ENCODE measurements at places on chromosomes 4 and X.

DNA sequence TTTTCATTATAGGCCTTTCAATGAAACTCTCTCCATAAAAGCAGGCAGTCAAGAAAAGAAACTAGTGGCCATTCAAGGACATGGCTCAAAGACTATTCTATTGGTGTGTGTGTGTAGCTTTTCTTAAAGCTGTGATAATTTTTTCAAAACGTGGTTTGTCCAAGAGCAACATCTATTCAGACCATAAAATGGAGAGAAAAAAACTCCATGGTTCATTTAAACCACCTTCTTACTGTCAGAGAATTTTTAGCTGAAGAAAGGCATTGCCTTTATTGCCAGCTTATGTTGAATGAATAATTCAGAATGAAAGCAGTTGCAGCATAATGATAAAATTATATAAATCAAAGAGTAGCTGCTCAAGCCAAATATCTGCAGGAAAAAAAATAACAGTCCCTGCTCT, 325.5 kb downstream of the PCDH18 start:
- no peak for DNase-seq

DNA sequence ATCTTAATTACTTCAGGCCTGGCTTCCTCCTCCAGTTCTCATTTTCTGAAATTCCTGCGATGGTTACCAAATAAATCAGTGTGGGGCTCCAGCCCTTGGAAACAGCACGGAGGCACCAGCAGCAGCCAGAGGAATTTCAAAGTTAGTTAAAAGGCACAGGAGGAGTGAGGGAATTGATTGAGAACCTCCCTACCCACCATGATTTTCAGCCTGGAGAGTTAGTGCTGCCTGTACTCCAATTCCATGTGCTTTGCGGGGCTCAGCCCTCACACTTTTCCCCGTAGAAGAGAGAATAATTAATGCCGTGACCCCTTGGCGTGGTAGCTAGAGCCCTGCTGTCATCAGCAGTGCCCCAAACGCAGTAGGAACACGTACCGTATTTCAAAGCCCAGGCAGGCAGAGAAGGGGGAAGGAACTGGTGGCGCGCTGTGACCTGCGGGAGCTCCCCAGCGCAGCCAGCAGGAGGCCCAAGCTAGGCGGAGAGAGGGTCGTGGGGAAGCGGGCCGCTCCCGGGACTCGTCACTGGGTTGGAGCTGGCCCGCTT, 84.0 kb upstream of the IGFBP7 start:
- DNase-seq = no peak

GRCh38 chr4:118765399-118765798, 70.5 kb downstream of the SEC24D start:
- DNase-seq = no peak

DNA sequence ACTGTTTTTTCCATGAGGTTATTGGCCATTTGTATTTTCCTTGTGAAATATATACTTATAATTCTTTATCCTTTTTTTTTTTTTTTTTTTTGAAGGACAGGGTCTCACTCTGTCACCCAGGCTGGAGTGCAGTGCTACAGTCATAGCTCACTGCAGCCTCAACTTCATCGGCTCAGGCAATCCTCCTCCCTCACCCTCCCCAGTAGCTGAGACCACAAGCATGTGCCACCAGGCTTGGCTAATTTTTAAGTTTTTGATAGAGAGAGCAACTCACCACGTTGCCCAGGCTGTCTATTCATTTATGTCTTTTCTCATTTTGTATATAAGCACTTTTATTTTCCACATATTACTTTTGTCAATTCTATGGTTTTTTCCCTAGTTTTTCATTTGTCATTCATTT, 16.8 kb downstream of the RBPJ start:
- no peak for DNase-seq

- DNase-seq = no peak
Measured at GRCh38 chr4:186074189-186074588, 5.2 kb downstream of the TLR3 start.

GRCh38 chr4:165844161-165844560, 28.9 kb upstream of the TLL1 start:
- DNase-seq = no peak

DNA sequence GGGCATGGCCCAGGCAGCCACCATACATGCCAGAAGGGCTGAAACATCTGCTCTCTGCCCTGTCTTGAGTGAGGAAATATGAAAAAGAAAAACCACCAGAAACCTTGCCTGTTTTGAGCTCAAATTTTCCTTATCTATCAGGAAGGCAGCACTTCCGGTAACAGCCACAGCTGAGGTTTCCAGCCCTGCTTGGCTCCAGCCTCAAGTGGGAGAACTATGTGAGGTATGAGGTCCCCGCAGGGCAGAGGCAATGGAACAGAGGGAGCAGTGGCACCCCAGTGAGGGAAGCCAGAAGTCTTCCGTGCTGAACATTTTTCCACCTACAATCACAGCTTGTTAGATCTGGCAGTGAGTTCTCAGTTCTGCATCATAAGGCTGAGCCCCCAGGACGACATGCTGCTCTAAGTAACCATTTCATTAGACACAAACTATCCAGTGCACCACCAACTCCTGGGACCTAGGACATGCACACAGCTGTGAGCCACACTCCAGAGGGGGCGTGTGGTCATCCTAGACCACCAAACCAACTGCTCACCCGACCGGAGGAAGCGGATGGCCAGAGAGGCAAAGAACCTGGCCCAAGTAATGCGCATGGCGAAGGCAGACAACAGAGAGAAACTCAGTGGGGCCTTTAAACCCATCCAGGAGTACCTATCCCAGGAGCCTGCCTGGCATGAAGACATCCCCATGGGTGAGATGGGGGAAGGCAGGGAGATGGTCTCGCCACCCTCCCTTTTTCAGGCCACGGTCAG, 22.6 kb downstream of the WDR1 start:
- no peak for DNase-seq

DNA sequence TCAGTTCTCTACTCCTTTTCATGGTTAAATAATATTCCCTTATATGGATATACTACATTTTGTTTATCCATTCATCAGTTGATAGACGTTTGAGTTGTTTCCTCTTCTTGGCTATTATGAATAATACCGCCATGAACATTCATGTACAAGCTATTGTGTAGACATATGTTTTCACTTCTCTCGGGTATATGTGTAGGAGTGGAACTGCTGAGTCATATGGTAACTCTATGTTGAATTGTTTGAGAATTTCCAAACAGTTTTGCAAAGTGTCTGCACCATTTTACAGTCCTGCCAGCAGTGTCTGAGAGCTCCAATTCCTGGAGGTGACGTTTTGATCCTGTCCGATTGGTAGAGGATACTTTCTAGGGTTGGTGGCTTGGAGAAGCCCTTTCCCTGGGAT, 23.6 kb downstream of the PLAC1 start:
- DNase-seq = no peak

- no peak for DNase-seq
Measured at GRCh38 chr4:184950926-184951325, 67.4 kb upstream of the HELT start.

GRCh38 chr4:185624259-185624589, 88.9 kb upstream of the PDLIM3 start:
- DNase-seq = no peak

DNA sequence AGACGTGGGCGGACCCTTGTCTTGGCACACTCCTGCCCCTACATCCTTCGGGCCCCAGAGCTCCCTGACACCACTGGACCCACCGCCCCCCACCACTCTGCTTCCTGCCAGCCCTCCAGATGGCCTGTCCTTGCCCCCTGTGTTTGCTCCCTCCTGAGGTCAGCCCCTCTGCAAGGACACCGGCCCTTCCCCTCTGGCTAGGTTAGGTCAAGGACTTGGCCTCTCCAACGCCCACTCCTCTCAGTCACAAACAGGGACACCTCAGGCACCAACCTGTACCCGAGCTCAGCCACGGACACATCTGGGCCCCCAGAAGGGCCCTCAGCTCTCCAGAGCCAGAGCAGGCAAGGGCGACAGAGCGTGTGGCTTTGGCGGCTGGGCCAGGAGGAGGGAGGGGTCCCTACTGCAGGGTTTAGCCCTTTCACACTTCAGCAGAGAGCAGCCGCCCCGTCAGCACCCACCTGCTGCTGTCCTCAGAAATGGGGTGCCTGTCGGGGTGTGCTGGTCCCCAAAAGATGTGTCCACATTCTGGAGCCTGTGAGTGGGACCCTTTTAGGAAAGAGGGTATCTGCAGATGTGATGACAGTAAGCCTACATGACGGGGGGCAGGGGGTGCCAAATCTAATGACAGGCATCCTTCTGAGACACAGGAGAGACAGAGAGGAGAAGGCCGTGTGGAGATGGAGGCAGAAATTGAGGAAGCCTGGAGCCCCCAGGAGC, 23.5 kb upstream of the DUSP9 start:
- DNase-seq = no peak

GRCh38 chr4:109945056-109945455, 32.4 kb downstream of the EGF start:
- no peak for DNase-seq

DNA sequence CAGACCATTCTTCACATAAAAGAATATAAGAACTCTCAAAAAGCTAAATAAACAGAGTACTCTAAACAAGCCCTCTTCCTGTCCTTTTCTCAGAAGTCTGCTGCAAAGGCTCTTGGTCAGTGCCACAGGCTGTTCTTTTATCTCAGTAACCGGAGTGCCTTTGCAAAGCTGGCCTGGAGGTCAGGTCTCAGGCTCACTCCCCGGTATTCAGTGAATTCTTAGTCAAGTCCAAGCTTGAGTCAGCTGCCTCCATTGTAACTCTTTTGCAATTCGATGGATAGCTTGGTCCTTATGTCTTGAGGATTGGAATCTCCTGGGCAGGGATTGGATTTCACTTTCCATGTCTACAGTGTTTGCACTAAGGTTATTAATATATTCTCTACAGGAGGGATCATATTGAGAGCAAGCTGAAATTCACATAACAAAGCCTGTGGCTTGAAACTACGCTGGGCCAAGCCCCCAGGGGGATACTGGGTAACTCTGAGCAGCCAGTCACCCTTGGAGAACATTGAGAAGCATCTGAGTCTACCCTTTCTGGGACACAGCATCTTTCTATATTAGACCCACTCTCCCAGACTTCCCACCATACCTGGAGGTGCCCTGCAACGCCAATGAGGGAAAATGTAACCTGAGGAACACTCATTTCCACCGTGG, 10.0 kb upstream of the HS6ST2 start:
- no peak for DNase-seq

DNA sequence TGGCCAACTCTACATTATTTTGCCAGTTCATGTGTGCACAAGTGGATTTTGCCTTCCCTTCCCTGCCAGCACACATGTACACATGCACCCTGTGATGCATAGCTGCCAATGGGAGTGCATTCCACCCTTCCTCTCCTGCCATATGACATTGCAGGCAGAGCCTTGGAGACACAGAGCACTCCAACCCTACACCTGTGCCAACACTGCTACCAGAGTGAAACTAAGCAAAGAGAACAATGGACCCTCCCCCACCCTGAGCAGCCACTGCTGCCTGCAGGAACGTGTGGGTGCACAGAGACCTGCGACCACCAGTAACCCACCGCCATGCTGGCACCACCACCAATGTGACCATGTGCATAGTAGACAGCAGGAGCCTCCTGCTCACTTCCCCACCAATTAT, 78.4 kb downstream of the ITM2A start:
- DNase-seq = no peak

- no peak for DNase-seq
Measured at GRCh38 chr4:8229331-8229975, 30.4 kb downstream of the SH3TC1 start.
